ENCODE measurements at places on chromosomes 16 and 17.

GRCh38 chr17:46717999-46718398 lies 100.5 kb downstream of the WNT3 start:
- no peak for DNase-seq

DNA sequence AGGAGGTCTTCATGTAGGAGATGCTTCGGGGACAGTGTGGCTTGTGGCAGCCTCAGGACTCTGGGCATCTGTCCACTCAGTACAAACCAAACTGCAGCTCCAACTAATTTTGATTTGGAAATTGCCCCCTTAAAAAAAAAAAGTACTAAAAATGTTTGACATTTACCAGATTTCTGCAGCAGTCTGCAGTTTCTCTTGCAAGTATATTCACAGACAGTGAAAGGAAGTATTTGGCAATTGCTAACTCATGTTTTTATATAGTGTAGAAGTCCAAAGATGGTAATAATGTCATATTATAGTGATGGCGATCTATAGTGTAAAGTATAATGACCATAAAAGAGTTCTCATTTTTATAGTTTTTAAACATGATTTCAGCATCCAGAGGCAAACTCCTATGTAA lies 218.6 kb downstream of the PRKCA start:
- DNase-seq, result no peak

DNA sequence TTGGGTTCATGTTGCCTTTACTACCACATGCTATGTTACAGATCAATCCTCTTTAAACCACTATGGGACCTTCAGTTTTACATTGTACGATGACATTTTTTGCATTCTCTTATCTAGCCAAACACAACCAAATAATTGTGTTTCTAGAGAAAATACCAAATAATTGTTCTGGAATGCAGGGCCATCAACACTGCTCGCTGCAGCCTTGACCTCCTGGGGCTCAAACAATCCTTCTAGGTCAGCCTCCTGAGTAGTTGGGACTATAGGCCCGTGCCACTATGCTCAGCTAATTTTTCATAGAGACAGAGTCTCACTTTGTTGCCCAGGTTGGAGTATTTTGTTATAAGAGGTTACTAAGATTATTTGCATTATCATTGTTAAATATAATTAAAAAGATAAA lies 237.5 kb upstream of the PMFBP1 start:
- DNase-seq, result no peak

GRCh38 chr16:71357681-71358080 lies 842 bp upstream of the CALB2 start:
- no peak for DNase-seq

DNA sequence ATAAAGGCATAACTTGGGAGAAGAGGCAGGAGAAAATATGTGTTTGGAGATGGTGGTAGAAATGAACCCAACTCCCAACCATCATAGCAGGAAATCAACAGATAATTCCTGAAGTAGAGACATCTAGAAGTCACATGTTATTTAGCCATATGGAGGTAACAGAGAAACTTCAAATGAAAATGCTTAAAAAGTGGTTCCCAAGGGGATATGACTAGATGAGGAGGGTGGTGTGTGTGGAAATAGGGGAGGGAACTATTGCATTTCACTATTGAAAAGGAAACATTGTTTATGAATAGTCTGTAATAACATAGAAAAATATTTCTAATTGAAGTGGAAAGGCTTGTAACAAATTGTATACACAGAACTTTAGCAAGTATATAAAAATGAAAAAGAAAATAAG lies 412.0 kb downstream of the SHISA9 start:
- DNase-seq, result no peak

- no peak for DNase-seq
Observed at GRCh38 chr16:27722207-27722606, 172.3 kb downstream of the KATNIP start.

DNA sequence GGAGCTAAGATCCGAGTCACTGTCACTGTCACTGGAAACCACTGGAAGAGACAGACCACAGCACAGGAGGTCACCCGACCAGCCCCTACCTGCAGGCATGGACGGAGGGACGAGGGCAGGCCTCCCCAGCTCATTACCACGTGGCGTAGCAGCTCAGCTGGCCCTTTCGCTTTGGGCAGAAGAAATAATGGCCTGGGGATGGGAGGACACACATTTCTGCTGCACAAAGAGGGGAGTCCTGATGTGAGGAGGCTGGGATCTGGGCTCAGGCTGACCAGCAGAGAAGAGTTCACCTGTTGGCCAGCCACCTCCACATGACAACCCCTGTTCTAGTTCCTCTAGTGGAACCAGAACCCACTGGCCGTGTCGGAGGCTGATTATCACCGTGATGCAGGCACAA lies 38.2 kb upstream of the DOC2B start:
- DNase-seq, result no peak

GRCh38 chr17:63490329-63490728 lies 13.5 kb downstream of the ACE start:
- no peak for DNase-seq

DNA sequence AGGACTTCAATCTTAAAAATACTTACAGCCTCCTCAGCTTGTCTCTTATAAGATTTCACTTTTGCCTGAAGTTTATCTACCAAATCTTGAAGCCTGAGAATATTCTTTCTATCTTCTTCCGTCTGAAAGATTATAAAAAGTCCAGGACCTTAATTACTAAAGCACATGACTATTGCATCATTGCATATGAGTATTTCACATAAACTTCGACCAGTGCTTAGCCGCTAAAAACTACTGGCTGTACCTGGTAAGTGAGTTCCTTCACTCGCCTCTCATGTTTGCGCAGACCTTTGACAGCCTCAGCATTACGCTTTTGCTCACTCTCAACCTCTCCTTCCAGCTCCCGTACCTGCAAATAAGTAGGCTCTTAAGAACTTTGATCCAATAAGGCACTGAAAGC lies 4.7 kb upstream of the MYH1 start:
- no peak for DNase-seq

- DNase-seq, result no peak
Observed at GRCh38 chr17:40483679-40484078, 17.7 kb downstream of the TNS4 start.

DNA sequence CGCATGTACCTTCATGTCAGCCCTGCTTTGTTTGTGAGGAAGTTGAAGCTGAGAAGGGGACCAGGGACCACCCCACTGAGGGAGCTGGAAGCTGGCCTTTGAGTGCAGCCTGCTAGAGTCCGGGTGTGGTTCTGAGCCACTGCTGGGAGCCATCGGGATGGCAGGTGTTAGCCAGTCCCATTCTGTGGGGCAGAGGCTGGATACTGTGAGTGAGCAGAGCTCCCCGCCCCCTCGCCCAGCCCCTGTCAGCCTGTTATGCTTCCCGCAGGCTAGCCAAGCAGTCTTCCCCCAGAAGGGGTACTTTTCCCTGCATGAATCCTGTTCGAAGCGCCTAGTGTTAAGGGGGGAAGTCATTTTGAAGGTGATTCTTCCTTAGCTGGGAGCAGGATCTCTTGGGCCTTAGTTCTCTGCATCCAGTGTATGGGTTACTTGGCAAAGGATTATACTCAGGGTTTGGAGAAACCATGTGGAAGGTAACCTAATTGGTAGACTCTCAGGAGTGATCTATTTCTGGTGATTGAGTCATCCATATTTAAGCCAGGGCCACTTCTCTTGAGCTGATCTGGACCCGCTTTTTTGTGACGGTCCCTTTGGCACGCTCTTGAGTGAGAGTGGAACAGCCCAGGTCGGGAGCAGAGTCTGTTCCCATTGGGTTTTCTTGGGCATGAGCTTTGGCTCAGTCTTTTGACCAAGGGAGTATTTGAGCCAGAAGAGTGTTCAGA lies 23.8 kb downstream of the AKAP1 start:
- DNase-seq, result no peak

DNA sequence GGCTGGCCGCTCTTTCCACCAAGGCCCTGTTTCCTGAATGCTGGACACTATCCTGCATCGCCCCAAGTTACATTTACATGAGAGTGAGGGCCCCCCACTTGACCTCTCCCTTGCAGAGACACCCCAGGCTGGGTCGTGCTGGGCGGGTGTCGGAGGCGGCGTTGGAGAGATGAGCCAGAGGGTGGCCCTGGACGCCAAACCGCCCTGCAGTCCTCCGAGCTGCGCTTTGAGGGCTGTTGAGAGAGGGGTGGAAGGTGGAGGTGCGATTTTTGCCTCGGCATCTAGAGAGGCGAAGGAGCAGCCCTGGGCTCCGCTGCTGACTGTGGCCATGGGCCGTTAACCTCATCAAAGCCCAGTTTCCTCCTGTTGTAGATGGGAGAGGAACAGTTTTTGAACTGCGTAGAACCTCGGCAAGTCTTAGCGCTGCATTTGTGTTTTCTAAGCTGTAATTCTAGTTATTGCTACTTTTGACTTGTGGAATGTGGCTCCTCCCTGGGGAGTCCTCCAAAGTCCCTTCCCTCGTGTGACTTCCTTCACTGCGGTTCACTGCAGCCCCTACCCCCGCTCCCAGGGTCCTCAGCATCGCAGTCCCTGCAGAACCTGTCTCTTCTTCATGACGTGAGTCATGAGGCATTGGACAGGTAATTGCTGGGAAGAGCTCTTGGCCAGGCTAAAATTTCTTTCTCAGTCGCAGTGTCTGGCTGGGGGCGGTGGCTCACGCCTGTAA lies 986 bp upstream of the ELOB start:
- DNase-seq, result no peak

GRCh38 chr16:82741073-82741615 lies 114.4 kb downstream of the CDH13 start:
- no peak for DNase-seq

DNA sequence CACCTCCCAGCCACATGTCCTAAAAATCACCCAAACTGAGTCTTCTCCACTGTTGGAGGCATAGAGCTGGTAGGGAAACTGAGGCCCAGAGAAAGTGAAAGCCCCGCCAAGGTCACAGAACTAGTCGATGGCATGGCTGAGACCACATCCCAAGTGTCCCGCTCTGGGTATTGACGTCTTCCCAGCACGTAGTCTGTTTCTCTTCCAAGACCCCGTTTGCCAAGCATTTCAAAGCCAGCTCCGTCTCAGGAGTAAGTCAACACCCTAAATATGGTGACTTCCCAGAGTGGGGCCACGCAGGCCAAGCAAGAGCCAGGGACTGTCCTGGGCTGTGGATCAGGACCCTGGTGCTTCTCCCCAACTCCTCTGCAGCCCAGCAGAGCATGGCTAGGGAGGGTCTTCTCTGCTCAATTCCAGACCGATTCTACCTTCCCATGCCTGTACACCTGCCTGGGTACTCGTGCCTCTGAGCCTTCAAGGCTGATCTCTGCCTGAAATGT lies 19.7 kb downstream of the PITPNM3 start:
- no peak for DNase-seq

GRCh38 chr16:60107437-60107836 lies 1373.3 kb upstream of the GOT2 start:
- no peak for DNase-seq

GRCh38 chr17:15446036-15446435 lies 21.4 kb downstream of the CDRT4 start:
- no peak for DNase-seq

DNA sequence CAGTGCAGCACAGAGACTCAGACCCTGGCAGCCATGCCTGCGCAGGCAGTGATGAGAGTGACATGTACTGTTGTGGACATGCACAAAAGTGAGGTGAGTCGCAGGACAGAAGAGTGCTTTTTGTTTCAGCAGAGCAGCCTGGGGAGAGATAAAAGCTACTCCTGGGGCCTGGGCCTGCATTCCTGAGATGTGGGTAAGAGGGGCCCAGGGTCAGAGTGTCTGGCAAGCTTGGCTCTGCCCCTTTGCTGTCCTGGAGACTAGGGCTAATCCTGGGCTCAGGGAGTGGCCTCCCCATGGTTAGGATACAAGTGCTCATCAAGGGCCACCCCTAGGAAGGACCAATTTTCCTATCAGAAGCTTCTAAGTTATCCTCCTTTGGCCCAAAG lies 4.8 kb upstream of the ERBB2 start:
- no peak for DNase-seq

GRCh38 chr17:40678902-40679522 lies 14.0 kb upstream of the KRT222 start:
- no peak for DNase-seq

DNA sequence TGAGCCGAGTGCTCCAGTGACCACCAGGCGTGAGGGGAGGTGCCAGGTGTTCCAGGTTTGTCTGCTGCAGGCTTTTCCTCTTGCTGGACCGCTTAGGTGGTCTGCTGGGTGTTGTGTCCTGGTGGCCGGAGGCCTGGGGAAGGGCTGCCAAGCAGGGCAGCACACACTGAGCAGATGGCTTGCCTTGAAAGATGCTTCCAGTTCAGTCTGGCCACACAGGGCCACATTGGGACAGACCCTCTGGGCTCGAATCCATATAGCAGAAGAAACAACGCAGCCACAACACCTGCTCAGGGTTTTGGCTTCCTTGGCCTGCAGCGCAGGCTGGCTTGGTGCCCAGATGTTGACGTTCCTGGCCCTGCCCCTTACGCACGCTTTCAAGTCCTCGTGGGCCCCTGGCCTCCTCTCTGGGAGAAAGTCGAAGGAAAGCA lies 24.8 kb downstream of the GINS2 start:
- DNase-seq, result no peak

DNA sequence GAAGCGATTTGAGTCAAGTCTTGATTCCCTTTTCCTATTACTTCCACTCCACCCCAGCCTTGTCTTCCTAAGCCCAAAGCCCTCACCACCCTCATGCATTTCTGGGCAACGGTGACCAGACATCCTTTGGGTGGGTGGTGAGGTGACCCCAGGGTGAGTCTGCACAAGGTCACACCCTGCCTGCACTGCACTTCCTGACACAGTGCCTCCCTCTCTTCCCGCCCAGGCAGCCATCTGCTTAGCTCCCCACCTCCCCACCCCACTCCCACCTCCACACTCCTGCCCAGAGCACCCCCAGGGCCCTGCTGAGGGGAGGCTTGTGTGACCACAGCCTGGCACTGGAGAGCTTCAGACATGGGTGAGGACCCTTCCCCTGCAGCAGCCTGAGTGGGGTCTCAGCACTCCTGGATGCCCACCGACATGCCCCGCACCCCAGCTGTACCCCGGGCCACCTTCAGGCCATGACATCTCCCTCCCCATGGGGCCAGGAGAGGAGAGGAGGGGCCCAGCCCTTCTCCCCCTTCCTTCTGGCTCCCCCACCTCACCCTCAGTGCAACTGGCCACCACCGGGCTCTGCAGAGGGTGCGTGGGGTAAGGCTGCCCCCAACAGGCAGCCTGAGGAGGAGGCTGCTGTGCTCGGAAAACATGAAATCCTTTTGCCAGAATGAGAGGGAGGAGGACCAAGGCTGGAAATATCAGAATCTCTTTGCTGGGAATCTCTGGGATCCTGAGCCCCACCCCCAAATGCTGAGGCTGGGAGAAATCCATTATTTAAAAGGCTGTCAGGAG lies 68.6 kb downstream of the CCT6B start:
- peak; percentile 30 for DNase-seq

DNA sequence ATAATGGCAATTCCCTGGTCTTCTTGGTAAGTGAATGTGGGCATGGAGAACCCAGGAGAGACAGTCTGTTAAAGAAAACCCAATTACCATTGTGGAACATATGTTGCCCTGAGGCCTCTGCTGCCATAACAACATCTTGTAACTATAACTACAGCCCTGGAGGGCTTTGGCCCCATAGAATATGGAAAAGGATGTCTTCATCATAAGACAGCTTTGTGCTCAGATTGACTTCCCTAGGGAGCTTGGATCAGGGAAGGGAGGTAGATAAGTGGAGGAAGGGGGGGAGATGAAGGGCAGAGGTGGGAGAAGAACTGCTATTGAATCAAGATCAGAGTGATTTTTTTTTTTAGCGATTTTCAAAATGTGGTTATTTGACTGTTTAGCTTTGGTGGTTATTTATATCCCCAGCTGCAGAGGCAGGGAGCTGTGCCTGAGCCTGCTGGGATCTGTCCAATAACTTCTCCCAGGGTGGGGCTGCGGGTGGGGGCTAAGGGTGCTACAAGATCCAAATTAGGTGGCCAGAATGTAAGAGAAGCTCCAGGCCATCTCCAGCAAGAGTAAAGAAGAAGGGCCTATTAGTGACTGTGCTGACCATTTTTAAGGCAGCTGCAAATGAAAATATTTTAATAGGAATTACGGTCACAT lies 5.3 kb upstream of the KAT7 start:
- DNase-seq, result no peak

- no peak for DNase-seq
Observed at GRCh38 chr16:50050802-50051201, 15.0 kb upstream of the HEATR3 start.

Measured in activated T-cell treated with anti-CD3 and anti-CD28 coated beads, Interleukin-2, amount 50 U/mL, for 48 hours (primary cell).